ENCODE measurements at places on chromosomes 6 and 20. TPM values are rescaled to one million over a fixed set of nuclear protein-coding genes. Genes with fewer than 3 reads are reported as not detected.

DZANK1 gene
- total RNA-seq = 2.7 TPM

PTGIS gene
- total RNA-seq = 15.0 TPM

RFX6 gene
- total RNA-seq = not detected

SLC22A7 gene
- not detected for total RNA-seq

HSPA12B gene
- total RNA-seq = 3.4 TPM

GRCh38 chr6:104434519-104434918 lies 425.2 kb downstream of the HACE1 start:
- no peak overlapping the region for H3K4me3 ChIP-seq
- no peak for DNase-seq

DNA sequence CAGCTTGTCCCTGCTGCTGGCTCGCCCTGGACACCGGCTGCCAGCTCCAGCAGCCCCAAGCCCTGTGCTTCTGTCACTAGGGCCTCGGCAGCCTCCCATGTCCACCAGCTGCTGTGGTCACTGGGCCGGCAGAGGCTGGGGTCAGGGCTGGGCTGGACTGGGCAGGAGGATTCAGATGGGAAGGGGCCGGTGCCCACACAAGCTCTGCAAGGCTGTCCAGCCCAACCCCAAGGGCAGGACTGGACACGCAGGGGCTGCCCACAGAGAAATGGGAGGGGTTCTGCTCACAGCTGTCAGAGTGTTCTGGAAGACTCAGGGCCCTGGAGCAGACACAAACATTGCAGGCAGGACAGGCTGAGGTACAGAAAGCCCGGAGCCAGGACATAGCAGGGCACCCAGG lies 65.6 kb downstream of the ADNP start:
- no peaks in the 10 kb centered on the region for H3K27me3 ChIP-seq
- H3K4me1 ChIP-seq = no peaks in the 10 kb centered on the region
- DNase-seq = no peak
- no peaks in the 10 kb centered on the region for H3K36me3 ChIP-seq
- H3K27ac ChIP-seq = no peak overlapping the region
- no peak overlapping the region for H3K4me3 ChIP-seq

GRCh38 chr6:39227476-39227875 lies 1.8 kb downstream of the KCNK5 start:
- no peaks in the 10 kb centered on the region for H3K36me3 ChIP-seq
- H3K27ac ChIP-seq = no peak overlapping the region
- no peak for DNase-seq
- H3K27me3 ChIP-seq = peaks cover 9% of the 10 kb centered on the region
- no peak overlapping the region for H3K4me3 ChIP-seq

DNA sequence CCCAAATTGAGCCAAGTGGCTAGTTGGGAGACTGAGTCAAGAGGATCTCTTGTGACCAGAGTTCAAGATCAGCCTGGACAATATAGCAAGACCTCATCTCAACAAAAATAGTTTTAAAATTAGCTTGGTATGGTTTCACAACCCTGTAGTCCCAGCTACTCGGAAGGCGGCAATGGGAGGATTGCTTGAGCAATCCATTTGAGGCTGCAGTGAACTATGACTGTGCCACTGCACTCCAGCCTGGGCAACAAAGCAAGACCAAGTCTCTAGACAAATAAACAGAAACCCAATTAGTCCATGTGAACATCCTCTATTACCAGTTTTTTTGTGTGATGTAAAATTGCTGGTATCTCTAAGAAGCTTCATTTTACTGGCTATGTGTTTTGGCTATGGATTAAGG lies 106.2 kb downstream of the TULP4 start:
- DNase-seq = no peak
- no peaks in the 10 kb centered on the region for H3K27me3 ChIP-seq
- H3K4me3 ChIP-seq = no peak overlapping the region
- H3K27ac ChIP-seq = no peak overlapping the region
- H3K4me1 ChIP-seq = no peaks in the 10 kb centered on the region

DNA sequence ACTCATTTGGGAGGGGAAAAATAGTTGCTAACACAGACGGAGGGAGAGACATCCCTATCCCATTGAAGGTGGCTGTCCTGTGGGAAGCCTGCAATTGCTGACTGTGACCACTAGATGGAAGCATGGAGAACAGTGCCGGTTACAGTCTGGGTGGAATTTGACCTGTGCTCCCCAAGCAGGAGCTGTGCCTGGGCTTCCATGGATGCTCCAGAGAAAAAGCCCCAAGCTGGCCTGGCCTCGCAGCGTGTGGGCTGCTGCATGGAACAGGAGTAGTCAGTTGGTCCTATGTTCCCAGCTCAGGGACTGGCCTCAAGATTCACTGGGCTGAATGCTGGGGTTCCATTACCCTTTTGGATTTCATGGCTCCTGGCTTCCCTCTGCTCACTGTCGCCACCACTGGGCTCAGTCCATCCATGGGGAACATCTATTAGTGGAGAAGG lies 116.3 kb upstream of the CHD6 start:
- no peak overlapping the region for H3K27ac ChIP-seq
- no peaks in the 10 kb centered on the region for H3K4me1 ChIP-seq
- peak; percentile 47 for DNase-seq

DNA sequence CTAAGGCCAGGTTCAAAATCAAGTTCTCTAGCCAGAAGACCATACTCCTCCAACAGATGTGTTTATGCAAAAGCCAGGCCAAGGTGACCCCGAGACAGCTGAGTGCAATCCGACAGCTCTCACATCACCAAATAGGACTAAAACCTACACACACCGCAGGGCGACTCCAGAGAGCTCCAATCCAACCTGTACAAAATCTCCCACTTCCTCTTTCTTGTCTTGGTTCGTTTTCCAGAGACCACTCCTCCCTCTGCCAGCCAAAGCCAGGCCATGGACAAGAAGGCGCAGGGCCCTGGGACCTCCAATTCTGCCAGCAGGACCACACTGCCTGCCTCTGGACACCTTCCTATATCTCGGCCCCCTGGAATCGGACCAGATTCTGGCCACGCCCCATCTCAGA lies 11.5 kb upstream of the NOP56 start:
- no peak overlapping the region for H3K27ac ChIP-seq
- no peak overlapping the region for H3K4me3 ChIP-seq
- H3K36me3 ChIP-seq = no peaks in the 10 kb centered on the region
- DNase-seq = no peak
